ENCODE measurements at places on chromosomes 4 and X.

DNA sequence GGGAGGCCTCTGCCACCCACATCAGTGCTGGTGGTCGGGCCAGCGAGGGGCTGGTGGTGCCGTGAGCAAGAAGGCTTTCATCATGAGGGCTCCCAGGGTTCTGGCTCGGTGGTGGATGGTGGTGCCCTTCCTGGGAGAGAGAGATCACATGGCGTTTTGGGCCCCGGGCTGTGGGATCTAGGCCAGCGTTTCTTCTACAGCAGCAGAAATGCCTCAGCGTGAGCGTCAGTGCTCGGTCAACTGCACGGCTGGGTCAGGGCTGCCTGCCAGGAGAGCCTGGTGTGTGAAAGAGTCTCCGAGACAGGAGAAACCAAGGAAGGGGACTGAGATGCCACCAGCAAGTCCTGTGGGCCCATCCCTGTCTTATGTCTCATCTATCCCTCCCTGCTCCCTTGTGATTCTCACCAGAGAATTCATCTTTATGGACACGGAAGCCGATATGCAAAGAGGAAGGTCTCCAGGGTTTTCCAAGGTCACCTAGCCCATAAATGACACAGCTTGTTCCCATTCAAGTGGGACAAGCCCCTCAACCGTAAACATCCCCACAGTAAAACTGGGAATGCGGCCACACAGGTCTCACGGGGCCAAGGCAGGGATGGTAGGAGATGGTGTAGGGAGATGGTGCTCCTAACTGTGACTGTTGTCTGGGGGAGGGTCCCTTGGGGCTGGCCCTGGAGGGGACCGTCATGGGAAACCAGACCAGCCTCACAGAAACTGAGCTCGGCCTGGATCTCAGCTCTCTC is 99.2 kb downstream of the SORCS2 start:
- peak; percentile 64 for DNase-seq

DNA sequence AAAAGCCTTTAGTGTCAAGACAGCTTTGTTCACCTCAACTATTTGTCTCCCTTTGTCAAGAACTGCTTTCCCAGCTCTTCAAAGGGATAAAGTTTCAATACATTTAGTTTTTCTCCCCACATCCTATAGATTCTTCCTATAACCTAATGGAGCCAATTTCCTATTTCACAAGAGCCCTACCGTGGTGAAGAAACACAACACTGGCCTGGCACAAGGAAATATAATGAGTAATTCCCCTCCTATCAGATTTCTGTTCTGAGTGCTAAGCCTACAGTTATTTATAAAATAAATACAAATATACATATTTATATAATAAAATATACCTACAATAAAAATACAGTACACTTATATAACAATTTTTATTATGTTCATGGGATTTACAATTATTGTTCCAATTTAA is 89.9 kb downstream of the SHISA3 start:
- DNase-seq, result no peak

DNA sequence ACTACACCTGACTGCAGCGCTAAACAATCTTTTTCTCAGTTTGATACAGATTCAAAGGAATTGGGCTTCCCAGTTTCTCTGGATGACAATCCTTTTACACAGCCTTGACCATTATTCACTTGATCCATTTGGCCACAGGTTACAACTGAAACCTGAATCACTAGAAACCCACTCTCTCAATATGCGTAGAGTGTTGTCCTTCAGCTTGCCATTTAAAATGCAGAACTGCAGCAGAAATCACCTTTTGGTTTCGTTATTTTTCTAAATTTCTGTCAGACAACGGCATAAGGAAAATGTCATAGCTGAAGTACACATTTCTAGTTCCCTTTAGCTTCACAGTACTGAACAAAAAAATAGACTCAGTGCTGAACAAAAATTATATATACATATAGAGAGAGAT is 255.8 kb upstream of the TENM3 start:
- no peak for DNase-seq

DNA sequence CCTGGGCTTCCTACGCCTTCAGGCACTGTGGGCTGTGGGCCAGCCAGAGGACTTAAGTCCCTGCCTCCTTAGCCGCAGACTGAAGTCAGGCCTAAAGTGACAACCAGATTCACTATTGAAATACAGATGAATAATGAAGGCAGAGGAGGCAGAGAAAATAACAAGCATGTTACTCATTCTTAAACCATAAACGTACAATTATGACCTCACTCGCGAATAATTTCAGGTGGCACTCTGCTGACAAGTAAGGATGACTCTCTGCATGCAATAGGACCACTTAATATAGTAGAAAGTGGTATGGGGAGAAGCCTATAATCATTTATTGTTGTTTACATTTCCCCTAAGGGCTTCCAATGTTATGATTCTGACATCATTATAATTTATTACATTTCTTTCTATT is 409.2 kb upstream of the FGF13 start:
- DNase-seq, result no peak

GRCh38 chrX:56813318-56813837 is 84.3 kb downstream of the NBDY start:
- peak; percentile 24 for DNase-seq

DNA sequence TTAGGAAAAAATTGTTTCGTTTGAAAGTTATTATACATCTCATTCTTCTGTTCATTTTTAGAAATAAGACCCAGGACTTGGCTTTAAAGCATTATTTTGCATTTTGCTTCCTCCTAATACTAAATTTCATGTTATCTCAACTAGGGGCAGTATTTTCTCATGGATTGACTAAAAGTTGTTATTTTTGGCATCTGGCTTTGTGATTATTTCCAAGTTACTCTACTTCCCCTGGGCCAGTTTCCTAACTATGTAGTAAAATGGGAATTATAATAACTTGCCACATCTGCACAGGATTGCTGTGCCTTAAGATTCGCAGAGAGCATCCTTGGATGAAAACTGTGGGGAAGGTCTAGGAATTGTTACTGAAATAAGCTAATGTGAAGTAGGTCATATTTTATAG is 3.0 kb downstream of the RBPJ start:
- no peak for DNase-seq
